ENCODE measurements at places on chromosomes 11 and 22.

GRCh38 chr11:113213549-113213948 is 100.8 kb upstream of the TTC12 start:
- DNase-seq = no peak

GRCh38 chr11:5546457-5546856 is 1.9 kb downstream of the OR52H1 start:
- no peak for DNase-seq

- DNase-seq = no peak
Measured at GRCh38 chr11:5698281-5698680, 8.7 kb downstream of the TRIM22 start.

- DNase-seq = no peak
Measured at GRCh38 chr11:67302571-67303131, 679 bp upstream of the SSH3 start.

DNA sequence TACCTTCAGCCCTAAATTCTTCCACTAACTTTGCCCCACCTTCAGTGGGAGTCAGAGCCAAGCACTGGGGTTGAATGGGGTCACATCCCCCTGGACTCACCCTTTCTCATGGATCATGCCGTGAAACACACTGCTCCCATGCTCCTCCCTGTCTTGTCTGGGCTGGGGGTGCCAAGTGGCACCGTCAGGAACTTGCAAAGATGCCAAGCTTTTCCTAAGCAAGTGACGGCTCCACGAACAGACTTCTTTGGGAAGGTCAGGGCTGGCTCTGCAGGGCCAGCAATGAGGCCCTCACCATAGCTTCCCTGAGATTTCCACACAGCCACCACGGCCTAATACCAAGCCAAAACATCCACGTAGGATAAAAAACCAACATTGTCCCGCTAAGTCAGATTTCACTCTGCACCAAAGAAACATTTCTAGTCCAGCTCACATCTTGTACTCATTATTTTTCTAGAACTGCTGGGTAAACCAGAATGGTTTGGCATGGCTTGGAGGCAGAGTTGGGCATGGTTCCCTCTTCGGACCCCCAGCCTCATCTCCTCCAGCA is 76.5 kb downstream of the NAT10 start:
- DNase-seq = no peak

GRCh38 chr11:130947481-130947880 is 31.2 kb upstream of the SNX19 start:
- no peak for DNase-seq

- DNase-seq = no peak
Measured at GRCh38 chr22:47460861-47461260, 698.4 kb downstream of the TBC1D22A start.

DNA sequence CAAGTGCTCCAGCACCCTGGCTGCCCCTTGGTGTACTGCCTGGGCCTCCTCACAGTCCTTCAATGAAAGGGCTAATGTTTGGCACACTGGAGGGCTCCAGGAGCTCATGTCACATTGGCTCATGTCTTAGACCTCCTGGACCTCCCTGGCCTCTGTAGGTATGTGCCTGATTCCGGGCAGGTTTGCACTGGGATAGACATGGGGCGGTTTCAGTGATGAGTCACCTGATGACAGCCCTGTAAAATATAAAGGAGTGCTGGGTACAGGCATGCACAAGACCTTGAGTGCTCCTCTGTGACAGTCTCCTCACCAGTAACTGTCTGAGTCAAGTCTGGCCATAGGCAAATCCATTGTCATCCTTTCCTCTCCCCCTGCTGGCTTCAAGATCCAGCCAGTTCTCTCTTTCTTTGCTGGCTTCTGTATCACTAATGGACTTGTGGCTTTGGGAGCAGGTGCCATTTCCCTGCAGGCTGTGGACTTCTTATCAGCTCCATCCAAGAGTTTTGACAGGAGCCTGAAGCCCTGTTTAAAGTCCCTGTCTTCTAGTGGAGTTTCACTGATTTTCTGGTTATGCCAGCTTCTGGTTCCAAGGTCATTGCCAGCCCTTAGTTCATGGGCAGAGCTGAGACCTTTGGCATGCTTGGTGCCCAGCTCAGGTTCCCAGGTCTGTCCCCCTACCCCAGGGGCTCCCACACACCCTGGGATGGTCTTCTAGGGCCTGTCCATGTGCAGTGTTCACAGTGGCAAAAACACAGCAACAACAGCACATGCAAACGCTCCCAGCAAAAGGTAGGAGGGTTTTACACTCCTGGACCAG is 22.7 kb upstream of the P2RY2 start:
- no peak for DNase-seq

DNA sequence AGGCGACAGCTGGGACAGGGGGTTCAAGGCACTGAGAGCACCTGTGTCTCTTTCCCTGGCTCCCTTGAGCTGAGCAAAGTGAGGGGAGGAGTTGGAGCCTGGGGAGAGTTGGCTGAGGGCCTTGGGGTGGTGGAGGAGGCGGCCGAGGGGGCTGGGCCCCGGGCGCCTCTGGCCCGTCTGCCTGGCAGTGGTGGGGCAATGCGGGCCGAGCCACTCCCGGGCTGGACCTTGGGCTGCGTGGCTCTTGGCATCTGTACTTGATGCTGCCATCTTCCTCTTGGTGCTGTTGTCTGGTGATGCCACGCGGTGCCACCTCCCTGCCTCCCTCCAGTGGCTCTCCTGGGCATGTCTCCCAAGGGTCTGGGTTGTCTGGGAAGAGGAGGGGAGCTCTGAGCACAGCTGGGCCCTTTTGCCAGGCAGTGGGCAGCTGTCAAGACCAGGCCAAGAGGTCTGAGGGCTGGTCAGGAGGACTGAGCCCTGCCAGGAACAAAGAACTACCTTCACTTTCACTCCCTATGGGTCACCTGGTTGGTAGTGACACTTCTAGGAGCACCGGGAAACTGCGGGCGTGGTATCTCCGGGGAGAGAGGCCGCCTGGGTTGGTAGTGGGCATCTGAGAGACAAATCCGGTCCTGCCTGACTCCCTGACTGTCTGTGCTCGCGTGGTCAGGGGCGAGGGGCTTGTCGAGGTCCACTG is 1.3 kb downstream of the GRIK4 start:
- DNase-seq = no peak

DNA sequence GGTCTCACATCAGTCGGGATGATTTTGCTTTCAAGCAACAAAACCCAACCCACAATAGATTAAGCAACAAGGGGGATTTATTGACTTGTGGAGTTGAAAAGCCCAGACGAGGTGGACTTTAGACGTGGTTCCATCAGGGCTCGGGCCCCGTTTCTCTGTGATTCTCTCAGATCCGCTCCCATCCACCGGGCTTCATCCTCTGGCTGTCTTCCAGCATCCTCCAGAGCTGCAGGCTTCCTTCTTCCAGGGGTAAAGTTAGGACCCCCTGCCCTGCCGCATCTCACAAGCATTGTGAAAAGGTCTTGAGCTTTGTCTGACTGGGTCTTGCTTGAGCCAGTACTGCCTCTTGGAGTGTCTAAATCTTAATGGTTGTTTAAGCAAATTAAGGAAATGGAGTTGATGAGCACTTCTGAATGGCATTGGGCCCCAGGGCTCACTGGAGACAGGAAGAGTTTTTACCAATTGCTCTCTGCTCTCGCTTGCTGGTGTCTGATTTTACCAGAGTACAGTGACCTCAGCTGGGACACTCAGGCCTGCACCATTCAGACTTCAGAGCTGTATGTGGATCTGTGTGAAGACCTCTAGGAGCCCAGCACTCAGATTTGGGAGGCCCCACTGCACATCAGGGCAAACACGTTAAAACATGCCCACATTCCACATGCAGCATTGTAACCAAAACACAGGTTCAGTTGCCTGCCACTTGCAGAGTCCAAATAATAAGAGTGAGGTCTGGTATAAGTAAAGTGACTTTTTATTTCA is 13.5 kb upstream of the FTH1 start:
- no peak for DNase-seq

DNA sequence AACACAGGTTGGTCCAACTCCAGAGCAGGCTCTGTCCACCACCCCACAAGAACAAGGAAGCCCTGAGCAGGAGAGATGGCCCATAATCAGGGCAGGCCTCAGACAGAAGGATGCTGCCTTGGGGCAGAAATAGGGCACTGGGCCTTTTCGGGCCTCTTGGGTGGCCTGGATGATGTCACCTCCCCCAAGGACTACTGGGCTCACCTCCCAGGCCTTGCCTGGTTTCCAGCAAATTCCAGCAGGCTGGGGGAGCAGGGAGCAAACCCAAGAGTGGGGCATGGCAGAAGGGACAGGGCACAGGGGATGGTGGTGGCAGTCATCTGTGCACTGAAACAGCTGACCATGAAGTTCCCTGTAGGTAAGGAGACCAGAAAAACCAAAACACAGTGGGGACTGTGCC is 5.3 kb upstream of the NAA40 start:
- no peak for DNase-seq

DNA sequence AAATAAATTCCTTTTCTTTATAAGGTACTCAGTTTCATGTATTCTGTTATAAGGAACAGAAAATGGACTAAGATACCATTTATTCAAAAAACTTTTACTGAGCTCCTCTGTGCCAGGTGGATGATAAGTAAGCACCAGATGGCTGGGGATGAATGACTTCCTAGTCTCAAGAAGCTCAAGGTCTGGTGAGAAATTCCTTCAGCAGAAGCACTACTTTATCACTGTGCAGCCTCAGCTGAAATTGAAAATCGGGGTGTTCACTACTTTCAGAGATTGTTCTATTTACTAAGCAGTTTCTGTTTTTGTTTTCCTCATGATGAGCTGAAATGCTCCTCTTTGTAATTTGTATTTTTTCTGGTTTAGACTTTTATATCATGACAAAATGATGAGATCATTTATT is 7.8 kb downstream of the LDHAL6A start:
- no peak for DNase-seq

DNA sequence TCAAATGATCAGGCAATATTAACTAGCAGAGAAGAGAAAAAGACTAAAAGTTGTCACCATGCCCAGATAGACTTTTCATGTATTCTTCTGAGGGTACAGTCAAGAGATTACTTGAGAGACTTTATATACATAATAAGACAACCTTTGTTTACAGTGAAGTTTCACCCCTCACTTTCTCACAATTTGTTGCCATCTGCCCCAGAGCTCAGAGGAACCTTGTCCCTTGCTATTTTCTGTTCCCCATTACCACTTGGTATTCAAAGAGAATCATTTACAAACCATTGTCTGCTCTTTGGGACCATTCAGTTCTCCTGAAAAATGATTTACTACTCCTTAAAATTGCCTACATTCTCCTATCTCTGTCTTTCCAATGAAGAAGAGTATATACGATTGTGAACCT is 544.6 kb downstream of the CNTN5 start:
- no peak for DNase-seq

- no peak for DNase-seq
Measured at GRCh38 chr11:2825889-2826678, 59.5 kb downstream of the CDKN1C start.

- DNase-seq = no peak
Measured at GRCh38 chr22:47401976-47402770, 639.7 kb downstream of the TBC1D22A start.

DNA sequence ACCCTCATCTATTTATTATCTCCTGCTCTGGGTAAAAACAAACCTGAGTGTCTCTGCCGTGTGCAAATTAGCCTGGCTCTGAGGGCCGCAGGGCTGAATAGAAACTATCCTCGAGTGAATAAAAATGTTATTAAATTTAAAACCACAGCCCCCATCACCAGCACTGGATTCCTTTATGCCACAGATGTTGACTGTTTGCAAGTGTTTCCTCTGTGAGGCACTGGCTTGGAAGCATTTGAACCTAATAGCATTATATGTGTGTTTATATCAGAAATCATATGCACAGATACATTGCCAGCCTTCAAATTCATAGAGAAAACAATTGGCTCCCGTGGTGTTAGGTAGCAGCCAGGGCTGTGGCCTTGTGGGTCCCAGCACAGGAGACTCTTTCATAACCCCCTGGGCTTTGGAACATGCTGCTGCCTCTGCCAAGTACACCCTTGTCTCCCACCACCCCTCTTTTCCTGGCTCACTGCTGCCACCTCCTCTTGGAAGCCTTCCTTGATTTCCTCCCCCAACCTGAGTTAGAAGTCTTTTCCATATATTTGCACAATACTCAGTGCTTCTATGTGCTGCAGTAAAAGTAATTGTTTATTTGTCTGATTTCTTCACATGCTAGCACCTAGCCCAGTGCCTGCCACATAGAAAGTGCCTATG is 294.4 kb downstream of the DDX10 start:
- DNase-seq = no peak

- DNase-seq = no peak
Measured at GRCh38 chr11:10680956-10681487, 12.5 kb downstream of the IRAG1 start.

DNA sequence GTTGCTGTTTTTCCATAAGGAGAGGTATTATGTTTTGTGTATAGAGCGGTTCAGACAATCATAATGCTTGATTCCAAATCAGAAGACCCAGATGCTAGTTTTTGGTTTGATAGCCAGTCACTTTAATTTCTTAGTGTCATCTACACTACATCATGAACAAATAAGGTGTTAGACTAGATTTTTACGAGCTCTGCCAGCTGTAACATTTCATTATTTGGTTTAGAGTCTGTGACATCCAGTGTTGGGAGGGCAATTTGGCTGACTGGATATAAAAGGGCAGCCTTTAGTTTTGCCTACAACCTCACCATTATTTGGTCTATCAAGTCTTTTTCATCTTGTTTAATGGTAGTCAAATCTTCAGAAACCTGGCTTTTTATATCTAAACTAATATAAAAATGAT is 30.2 kb upstream of the FBXO3 start:
- no peak for DNase-seq

GRCh38 chr22:26162926-26163325 is 6.3 kb upstream of the SEZ6L start:
- DNase-seq = no peak

- no peak for DNase-seq
Measured at GRCh38 chr11:86418917-86419316, 44.2 kb downstream of the CCDC81 start.

DNA sequence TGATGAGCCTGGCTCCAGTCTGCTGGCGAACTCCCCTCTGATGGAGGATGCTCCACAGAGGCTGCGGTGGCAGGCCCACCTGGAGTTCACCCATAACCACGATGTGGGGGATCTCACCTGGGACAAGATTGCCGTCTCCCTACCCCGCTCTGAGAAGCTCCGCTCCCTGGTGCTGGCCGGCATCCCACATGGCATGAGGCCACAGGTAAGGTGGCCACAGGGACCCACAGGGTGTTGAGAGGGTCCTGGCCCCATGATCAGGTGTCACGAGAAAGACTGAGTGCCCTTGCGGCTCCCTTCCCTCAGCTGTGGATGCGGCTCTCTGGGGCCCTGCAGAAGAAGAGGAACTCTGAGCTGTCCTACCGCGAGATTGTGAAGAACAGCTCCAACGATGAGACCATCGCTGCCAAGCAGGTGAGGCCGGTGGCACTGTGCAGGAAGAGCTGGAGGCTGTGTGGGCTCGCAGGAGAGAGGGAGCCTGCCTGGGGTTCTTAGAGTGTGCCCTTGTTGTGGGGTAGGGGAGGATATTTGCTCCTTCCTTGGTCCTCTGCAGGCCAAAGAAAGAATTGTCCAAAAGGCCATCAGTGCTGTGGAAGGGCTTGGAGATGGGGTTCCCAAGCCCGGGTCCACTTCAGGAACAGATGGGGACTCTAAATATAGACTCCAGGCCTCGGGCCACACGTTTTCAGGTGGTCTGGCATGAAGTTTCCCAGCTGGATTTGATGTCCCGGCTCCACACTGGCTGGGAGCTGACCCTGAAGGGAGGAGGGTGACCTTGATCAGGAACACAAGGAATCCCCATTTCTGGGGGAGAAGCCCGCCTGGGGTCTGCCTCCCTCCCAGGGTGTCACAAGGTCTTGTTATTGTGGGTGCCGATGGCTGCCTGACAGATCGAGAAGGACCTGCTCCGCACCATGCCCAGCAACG is 34.1 kb downstream of the SGSM3 start:
- no peak for DNase-seq

GRCh38 chr22:30400159-30400558 is 3.3 kb downstream of the SEC14L2 start:
- no peak for DNase-seq

Measured in hematopoietic multipotent progenitor cell treated with erythropoietin and hydrocortisone succinate and interleukin-3 and kit ligand, for 15 days (in vitro differentiated cells).